NCI-H460 (cell line): ENCODE measurements at places on chromosomes 1 and 21.

DNA sequence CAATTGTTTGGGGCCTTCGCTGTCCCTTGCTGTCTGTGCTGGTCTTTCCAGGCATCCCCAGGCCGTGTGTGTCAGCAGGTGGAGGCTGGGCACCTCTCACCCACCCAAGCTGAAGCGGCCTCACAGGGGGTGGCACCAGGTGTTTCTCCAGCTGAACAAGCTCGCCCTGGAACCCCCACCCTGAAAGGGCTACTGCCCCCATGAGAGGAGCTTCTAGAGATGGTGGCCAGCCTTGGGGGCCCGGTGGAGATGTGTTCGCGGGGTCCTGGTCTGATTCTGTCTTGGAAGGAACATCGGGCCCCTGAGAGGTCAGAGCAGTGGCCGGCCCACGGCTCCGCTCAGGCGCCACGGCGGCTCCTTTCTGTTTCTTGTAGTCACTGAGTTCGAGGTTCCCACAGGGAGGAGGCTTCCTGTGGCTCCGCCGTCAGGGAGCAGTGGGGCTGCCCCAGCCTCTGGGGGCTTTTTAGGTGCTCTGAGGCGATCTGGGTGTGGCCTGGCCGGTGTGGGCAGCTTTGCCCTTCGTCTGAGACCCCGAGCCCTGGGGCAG, 46.9 kb downstream of the SKI start:
- no peak for DNase-seq

DNA sequence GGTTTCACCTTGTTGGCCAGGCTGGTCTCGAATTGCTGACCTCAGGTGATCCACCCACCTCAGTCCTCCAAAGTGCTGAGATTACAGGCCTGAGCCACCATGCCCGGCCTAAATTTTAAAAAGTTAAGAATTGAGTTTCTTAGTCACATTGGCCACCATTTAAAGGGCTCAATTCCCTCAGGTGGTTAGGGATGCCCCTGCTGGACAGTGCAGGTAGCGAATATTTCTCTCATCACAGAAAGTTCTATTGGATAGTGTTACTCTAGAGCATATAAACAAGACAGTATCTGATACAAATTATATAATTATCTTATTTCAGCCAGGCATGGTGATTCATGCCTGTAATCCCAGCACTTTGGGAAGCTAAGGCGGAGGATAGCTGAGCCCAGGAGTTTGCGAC, 320.2 kb downstream of the ZP4 start:
- no peak for DNase-seq

GRCh38 chr21:14405962-14406361, 23.0 kb upstream of the HSPA13 start:
- no peak for DNase-seq

- DNase-seq: no peak
Observed at GRCh38 chr1:10759413-10760200, 36.8 kb downstream of the CASZ1 start.

- DNase-seq: no peak
Observed at GRCh38 chr1:19203440-19203839, 6.6 kb downstream of the UBR4 start.

DNA sequence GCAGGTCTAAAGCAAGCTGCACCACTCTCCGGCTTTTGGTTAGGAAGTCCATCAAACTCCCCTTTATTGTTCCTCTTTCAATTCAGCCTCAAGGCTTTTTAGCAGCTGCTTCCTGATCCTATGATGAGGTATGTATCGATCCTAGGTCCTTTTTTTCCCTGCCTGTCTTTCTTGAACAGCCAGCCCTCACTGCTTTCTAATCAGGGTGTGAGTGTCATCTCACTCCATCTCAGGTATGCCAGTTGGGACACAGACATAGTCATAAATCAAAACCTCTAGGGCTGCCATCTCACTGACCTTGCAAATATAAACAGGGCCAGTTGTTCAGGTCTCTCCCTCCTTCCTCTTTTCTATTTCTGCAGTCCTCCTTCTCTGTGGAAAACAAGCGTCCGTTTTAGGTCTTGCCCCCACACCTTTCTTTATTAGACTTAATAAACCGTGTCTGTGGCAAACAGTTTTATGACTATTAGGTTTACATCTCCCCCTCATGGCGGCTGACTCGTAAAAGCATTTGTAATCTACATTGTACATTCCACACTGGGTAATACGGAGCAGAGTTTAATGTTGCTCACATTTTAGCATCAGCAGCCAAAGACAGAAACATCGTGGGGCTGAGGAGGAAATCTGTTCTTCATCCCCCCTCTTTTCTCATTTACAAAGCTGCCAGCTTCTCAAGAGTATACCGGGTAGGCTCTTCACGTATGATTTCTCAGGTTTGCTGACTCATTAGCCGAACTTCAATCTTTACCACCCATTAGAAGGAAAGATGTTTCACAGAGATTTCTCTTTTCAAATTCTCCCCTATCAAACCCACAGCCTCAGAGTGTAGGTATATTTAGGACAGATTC, 11.6 kb downstream of the STYXL2 start:
- no peak for DNase-seq

DNA sequence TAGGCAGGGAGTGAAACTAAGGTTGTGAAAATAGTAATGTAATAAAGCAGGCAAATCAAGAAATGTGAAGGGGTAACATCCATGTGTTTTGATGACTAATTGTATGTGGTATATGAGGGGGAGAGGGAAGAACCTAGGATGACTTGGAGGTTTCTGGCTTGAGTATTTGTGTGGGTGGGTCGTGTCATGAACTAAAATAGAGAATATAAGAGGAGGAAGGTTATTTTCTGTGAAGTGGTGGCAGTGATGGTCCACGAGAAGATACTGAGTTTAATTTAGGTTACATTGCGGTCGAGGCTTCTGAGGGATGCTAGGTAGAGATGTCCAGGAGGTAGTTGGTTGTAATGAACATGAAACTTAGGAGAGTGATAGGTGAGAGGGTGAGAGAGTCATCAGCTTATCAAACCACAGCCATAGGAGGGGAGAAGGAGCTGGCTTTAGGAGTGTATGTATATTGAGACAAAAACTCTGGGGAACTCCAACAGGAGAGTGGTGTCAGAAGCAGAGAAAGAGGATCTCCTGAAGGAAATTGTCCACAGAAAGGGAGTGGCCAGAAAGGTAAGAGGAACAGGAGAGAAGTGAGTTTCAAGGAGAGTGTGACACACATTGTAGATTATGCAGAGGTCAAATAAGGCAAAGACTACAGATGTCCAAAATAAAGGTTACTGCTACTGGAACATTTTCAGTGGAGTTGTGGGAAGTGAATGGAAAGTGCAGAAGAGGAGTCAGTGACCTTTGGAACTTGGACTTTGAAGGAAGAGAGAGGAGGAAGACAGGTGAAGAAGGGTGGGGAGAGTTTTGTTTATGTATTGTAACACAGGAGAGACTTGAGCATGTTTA, 89.0 kb upstream of the MACF1 start:
- DNase-seq: no peak

GRCh38 chr21:18228060-18228739, 16.4 kb upstream of the CHODL start:
- no peak for DNase-seq

- DNase-seq: no peak
Observed at GRCh38 chr1:58943776-58944175, 159.9 kb upstream of the JUN start.

- no peak for DNase-seq
Observed at GRCh38 chr1:209552406-209553264, 30.9 kb upstream of the CAMK1G start.

- DNase-seq: no peak
Observed at GRCh38 chr1:41048540-41048939, 27.0 kb upstream of the SLFNL1 start.

GRCh38 chr1:31775210-31775999, 11.3 kb upstream of the ADGRB2 start:
- DNase-seq: no peak

- no peak for DNase-seq
Observed at GRCh38 chr1:150235294-150235851, 539 bp downstream of the ANP32E start.

DNA sequence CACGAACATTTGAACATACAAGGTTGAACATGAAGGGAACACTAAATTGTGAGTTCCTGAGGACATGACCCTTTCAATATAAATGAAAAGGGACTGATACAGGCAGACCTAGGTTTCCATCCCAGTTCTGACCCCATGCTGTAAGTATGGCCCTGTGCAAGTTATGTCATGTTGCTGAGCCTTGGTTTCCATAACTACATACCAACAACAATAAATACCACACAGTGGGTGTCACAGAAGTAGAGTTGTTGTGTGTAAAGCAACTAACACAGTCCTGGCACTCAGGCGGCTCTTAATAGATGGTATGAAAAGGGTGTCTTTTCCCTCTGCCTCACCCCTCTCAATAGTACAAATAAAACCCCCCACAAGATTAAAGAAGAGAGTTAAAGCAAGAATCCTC, 140.8 kb downstream of the LMX1A start:
- no peak for DNase-seq

- DNase-seq: no peak
Observed at GRCh38 chr1:6075748-6076147, 30.1 kb downstream of the KCNAB2 start.

- no peak for DNase-seq
Observed at GRCh38 chr1:111778541-111779051, 22.9 kb downstream of the DDX20 start.

- DNase-seq: no peak
Observed at GRCh38 chr1:117527566-117528102, 78.2 kb upstream of the TENT5C start.

DNA sequence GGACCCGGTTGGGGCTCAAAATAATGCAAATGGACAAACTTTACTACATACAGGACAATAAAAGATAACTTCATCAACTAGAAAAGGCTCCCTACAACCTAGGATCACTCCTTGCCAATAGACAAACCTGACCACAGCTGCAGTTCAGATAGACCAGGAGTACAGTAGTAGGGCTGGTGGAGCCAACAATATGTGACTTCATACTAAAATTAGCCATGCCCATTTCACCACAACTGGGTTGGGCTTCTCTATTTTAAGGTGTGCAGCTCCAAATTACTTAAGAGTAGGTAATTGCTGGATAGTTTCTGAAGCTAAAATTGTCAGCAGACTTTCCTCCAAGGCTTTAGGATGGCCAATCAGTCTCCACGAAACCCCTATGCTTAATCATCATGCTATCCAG, 3.9 kb downstream of the DENND1B start:
- no peak for DNase-seq

DNA sequence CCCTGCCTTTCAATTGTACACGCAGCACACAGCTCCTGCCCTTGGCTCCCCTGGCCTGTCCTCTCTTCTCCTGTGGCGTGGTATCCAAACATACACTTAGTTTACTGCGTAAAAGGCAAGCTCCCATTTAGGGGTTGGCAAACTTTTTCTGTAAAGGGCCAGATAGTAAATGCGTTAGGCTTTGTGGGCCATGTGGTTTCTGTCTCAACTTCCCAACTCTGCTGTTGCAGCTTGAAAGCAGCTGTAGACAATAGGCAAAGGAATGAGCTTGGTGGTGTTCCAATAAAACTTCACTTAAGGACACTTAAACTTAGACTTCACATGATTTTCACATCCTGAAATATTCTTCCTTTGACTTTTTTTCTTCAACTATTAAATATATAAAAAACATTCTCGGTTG, 63.3 kb downstream of the RHOU start:
- no peak for DNase-seq

DNA sequence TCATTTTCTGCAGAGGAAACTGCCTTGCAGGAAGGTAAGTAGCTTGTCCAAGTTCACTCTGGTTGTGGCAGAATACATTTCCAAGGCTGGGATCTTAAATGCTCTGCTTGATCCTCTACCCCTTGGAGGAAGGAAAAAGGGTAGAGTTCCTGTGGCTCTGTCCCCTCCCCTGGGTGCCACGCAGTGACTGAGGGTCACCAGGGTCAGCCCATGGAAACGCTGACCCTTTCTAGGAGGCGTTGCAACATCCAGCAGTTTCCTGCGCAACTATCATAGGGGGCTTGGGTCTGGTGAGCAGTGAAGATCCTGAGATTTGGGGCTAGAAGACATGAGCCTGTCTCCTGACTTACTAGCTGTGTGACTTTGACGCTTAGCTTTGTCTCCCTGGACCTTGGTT, 29.4 kb upstream of the EPS8L3 start:
- DNase-seq: no peak

DNA sequence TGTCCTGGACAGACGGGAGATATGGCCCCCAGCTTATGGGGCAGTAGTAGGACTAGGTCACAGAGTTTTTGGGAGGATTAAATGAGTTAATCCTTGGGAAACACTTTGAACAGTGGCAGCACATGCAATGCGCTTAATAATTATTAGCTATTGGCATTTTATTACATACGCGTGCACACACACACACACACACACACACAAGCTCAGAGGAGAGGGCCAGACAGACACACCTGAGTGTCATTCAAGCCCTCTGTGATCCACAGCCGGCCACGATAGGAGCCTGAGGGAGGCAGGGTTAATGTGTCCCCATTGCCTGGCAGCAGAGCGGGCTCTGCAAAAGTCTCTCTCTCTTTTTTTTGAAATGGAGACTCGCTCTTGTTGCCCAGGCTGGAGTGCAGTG, 37.9 kb downstream of the EPHA2 start:
- no peak for DNase-seq

- DNase-seq: peak; percentile 89
Observed at GRCh38 chr1:24201941-24202440, 14.9 kb upstream of the IFNLR1 start.

GRCh38 chr1:218717575-218717974, 372.4 kb downstream of the TGFB2 start:
- no peak for DNase-seq

DNA sequence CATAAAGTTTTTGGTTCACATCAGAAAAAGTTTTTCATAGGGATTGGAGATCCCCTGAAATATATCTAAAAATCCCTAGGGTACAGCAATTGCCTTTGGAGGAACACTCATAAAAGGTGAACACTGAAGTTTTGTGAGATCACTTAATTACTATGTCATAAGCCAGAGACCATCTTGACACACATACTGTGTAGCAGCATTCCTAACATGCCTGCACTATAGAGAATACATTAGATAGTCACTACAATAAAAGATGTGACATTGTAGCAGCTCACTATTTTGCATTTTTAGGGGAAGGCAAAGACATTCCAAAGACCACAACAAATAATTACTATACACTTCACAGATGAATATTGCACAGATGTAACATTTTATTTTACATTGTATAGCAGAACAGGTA, 779.9 kb downstream of the KCNT2 start:
- no peak for DNase-seq

DNA sequence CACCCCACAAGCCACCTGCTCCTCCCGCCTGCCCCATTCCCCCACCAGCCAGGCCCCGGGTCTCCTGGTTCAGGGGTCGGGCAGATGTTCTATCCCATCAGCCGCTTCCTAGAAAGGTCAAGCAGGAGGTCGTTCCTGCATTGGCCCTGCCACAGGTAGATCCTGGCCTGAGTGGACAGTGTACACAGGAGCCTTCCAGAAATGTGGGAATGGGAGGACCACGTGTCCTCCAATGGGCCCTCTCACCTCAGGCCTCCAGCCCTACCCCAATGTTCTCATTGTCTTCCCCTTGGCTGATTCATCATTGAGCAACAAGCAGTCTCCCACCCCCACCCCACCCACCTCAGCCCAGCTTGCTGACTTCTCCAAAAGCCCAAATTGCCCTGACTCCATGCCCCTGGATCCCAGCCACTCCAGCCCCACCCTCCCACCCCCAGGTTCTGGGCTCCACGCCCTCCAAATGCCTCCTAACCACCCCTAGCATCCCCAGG, 2.1 kb downstream of the S100A16 start:
- DNase-seq: no peak

- no peak for DNase-seq
Observed at GRCh38 chr1:100730130-100730529, 10.6 kb downstream of the VCAM1 start.

- peak; percentile 63 for DNase-seq
Observed at GRCh38 chr1:215076322-215076721, 6.2 kb upstream of the KCNK2 start.

GRCh38 chr1:238141353-238141752, 250.6 kb upstream of the ZP4 start:
- DNase-seq: no peak
